Smooth muscle cell of the umbilical artery (primary cell): ENCODE measurements at places on chromosomes 16 and 17. TPM values are rescaled to one million over a fixed set of nuclear protein-coding genes. Genes with fewer than 3 reads are reported as not detected.

Gene SLC5A10
- not detected in 2 replicates for total RNA-seq

Gene PRSS33
- total RNA-seq = not detected in 2 replicates

Gene PITPNM3
- 0.30 and 0.78 TPM in 2 replicates for total RNA-seq

Gene LCMT1
- 36.3 and 43.4 TPM in 2 replicates for total RNA-seq

Gene DHRS7C
- not detected in 2 replicates for total RNA-seq

Gene RPRML
- total RNA-seq = not detected in 2 replicates

Gene CDYL2
- 4.2 and 8.5 TPM in 2 replicates for total RNA-seq

Gene KRTAP4-1
- not detected in 2 replicates for total RNA-seq

Gene TNFSF13
- total RNA-seq = 0.83 TPM in 1 of 2 replicates, not detected in the other

Gene KRT14
- 0.46 TPM in 1 of 2 replicates, not detected in the other for total RNA-seq

Gene SMTNL2
- under 0.01 TPM in 1 of 2 replicates, not detected in the other for total RNA-seq

Gene USP36
- 13.4 and 34.5 TPM in 2 replicates for total RNA-seq

Gene TMEM235
- not detected in 2 replicates for total RNA-seq

Gene MGRN1
- total RNA-seq = 24.1 and 56.4 TPM in 2 replicates

Gene WBP2
- 29.7 and 39.2 TPM in 2 replicates for total RNA-seq

Gene GFAP
- 1.5 and 2.0 TPM in 2 replicates for total RNA-seq

Gene KRT20
- total RNA-seq = not detected in 2 replicates

Gene GFOD2
- total RNA-seq = 12.5 and 20.3 TPM in 2 replicates

Gene CDH11
- total RNA-seq = 803 and 1,335 TPM in 2 replicates

Gene KRTAP9-8
- total RNA-seq = not detected in 2 replicates

Gene PPP1R27
- total RNA-seq = 0.09 TPM in 1 of 2 replicates, not detected in the other

Gene GPR139
- not detected in 2 replicates for total RNA-seq

Gene IRX5
- total RNA-seq = 0.60 and 2.7 TPM in 2 replicates

Gene PABPN1L
- total RNA-seq = not detected in 2 replicates

Gene CBLN1
- not detected in 2 replicates for total RNA-seq

Gene CD79B
- not detected in 2 replicates for total RNA-seq

Gene BLMH
- 27.9 and 35.6 TPM in 2 replicates for total RNA-seq

Gene TENT4B
- total RNA-seq = 9.2 and 13.0 TPM in 2 replicates

Gene MYH1
- under 0.01 and 0.09 TPM in 2 replicates for total RNA-seq

Gene NMT1
- total RNA-seq = 71.6 and 108 TPM in 2 replicates

Gene CPPED1
- total RNA-seq = 9.5 and 28.6 TPM in 2 replicates

Gene C16orf86
- 2.2 and 5.6 TPM in 2 replicates for total RNA-seq

Gene NUP88
- total RNA-seq = 57.3 and 95.8 TPM in 2 replicates

Gene SALL1
- 0.09 and 0.59 TPM in 2 replicates for total RNA-seq

Gene NAGLU
- 36.4 and 63.2 TPM in 2 replicates for total RNA-seq

Gene ASPA
- total RNA-seq = 0.05 and 0.30 TPM in 2 replicates

Gene NPIPA2
- total RNA-seq = 0.59 TPM in 1 of 2 replicates, not detected in the other

Gene KRTAP17-1
- not detected in 2 replicates for total RNA-seq
